DND-41 (cell line): ENCODE measurements at places on chromosomes 3 and 15.

- no peak for DNase-seq
These were observed 11.8 kb downstream of the INO80 start for GRCh38 chr15:41104234-41104633.

- DNase-seq = no peak
These were observed 10.8 kb downstream of the CTSH start for GRCh38 chr15:78933823-78934654.

- DNase-seq = no peak
These were observed 6.1 kb upstream of the SLCO2A1 start for GRCh38 chr3:134035836-134036235.

- peak; percentile 15 for DNase-seq
These were observed 52.1 kb downstream of the CRTC3 start for GRCh38 chr15:90581771-90582352.

- no peak for DNase-seq
These were observed 454.1 kb upstream of the BCHE start for GRCh38 chr3:166291186-166291955.

DNA sequence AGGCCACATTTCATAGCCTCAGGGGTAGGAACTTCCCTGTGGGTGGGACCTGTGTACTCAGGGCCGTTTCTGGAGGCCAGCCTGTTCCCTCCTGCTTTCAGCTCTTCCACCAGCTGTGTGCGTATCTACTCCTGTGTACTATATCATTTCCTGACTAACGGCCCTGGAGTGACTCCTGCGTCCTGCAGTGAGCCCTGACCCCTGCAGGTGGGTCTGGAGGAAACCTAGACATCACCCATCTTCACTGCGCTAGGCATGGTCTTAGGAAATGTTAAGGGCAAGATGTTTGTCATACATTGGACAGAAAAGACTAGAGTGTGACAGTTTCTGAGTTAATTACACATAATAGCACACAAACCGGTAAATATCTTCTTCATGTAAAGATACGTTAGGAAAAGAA is 297.3 kb downstream of the GABRB3 start:
- no peak for DNase-seq

- DNase-seq = no peak
These were observed 274.2 kb downstream of the XXYLT1 start for GRCh38 chr3:194996746-194997145.

- DNase-seq = no peak
These were observed 1026.2 kb downstream of the NAALADL2 start for GRCh38 chr3:175885231-175885766.

GRCh38 chr3:23959135-23959900 is 14.2 kb downstream of the NR1D2 start:
- DNase-seq = no peak

DNA sequence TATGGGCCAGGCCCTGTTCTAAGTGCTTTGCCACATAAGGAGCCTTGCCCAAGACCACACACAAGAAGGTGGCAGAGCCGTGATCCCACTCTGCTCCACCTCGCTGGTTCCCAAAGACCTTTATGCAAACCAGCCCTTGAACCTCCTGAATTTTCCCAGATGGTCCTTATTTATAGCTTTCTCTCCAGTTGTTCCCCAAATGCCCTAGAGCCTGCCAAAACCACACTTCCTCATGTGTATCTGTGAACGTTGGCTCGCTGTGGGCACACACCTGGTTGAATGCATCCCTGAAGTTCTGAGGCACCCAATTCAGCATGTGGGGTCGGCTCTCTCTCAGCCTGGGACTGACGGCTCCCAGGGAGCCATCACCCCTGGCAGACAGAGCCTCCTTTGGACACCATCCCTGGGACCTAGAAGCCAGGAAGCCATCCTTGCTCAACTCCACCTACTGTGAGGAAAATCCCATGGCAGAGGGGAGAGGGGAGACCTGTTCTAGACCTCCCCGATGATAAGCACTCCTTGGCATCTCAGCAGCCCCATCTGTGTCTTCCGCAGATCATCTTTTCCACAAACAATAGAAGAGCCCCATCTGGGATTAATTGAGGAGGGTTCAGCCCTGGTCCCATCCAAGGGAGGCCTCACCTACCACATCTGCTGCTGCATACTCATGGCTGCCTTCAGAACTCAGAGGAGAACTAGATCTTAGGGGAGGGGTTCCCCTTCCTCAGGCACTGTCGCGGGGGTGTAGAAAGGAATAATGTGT is 42.3 kb upstream of the LIMD1 start:
- no peak for DNase-seq

DNA sequence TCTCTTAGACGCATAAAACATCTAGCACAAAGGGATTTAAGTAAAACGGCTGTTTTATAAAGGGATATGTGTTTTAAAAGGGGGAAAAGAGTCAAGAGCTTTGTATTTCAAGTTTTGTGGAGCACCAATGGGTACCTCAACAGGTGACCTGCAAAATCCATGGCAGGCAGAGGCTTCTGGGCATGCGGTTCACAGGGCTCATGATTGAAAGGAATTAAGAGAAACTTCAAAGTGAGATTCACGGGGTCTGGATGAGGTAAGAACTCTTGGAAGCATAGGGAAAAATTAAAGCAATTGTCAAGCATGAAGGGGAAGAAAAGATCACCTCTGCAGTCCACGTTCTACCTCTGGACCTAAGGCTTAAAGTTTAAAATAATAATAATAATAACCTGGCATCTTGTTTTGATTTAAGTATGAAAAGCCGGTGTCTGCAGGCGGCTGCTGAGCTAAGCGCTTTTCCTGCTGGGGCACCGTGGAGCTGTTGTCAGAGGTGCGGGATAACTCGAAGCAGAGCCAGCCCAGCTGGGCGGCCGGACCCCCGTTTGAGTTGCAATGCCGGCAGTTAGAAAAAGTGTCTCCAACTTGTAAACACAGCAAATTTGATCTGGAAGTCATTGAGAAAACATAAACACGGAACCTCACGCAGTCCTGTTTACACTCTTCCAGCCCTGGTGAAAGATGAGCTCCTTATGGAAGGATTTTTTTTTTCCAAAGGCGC is 40.5 kb downstream of the HES1 start:
- no peak for DNase-seq

DNA sequence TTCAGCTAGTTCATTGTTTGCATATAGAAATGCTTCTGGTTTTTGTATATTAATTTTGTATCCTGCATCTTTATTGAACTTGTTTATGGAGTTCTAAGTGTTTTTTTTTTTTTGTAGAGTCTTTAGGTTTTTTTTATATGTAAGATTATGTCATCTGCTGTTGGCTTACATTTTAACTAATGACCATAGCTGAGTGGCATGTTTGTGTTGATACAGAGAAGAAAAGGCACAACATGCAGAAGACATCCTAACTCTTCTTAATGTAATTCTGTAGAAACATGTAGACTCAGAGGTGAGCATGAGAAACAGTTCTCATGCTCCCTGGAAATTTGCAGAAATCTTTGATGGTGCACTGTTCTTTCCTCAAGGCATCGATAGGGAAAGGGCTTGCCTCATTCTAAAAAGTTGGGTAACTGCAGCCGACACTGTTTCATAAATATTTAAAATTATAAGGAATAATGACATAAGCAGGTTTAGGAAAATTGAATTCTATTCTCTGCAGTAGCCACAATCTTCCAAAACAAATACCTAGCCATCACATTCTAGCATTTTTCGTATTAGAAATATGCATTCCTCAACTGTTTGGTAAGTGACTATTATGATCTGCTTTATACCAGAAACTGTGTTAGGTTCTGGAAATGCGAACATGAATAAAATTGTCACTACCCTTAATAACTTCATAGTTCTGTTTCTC is 499.6 kb upstream of the KCNMB2 start:
- DNase-seq = no peak
